Umbilical cord (tissue), 2 donors: ENCODE measurements at places on chromosomes 2 and 18.

GRCh38 chr18:45910405-45911023 is 56.6 kb downstream of the EPG5 start:
- peak; percentile 19 for DNase-seq

DNA sequence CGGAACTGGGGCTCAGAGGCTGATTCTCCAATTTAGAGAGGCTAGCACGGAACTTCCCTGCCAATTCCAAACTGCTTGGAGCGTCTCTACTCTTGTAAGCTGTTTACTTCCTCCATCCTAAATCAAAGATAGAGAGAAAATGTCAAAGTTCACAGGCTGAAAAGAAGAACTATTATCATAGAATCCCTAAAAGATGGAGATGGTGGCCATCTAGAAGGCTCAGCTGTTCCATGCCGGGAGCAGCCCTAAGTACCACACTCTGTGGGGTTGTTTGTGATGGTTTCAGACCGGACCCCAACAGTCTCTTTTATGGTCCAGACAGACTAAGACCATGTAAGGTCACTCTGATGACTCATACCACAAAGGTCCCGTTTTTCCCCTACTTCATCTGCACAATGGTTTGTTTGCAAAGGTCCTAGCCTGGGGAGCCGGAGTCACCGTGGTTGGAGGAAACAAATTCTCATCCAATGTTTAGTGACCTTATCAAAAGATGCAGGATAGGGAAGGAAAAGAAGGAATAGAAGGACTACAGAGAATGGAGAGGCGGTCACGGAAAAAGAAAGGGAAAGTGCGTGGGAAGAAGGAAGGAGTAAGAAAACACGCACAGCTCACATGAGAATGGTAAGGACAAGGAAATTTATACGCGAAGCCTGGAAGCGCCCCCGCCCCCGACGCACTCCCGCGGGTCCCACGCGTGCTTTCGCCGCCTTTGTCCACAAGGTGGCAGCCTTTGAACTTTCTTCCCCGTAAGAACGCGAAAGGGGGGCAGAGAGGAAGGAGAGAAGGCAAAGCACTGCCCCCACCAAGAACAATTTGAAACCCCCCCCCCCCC is 453 bp upstream of the ANTXR1 start:
- peak; percentile 89 for DNase-seq

DNA sequence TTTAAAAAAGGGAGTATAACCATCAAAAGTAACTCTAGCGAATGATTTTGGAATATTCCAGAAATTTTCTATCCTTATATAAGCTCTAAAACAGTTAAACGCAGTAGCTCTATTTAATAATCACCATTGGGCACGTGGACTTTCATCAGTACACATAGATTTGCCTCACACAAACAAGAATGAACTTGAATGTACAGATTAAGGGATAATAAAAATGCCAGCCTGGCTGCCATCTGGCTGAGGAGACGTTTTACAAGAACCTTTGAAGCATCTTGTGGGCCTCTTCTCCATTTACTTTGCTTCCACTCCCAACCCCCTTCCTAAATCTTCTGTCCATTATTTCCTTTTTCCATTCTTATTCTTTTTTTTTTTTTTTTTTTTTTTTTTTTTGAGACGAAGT is 47.2 kb downstream of the AGAP1 start:
- DNase-seq, result no peak

DNA sequence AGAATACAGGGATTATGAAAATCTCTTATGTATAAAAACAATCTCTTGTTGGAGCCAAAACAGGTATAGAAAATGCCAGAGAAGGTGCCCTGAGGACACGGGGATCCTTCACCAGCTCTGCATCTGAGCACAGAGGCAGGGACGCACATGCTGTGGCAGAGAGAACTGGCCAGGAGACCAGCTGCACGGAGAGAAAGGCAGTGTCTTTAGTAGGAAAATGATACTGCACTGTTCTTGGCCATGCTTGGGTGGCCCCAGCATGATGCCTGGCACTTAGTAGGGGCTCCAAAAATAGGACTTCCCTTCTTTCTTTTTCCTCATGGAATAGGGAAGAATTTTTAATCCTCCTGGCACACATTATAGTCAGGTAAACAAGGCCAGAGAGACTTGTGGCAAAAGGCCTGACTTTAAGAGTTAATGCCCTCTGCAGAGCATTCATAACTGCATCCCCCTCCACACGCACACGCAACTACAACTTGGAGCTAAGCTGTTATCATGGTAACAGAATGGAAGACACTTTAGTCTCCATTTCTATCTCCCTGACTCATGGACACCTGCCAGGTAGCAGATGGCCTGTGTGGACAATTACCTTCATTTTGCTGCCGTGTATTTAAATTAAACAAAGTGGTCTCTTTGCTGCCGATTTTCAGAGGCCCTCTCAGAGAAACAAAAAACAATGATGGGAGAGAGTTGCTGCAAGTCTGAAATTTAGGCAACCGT is 59.7 kb upstream of the DNMT3A start:
- DNase-seq, result no peak

DNA sequence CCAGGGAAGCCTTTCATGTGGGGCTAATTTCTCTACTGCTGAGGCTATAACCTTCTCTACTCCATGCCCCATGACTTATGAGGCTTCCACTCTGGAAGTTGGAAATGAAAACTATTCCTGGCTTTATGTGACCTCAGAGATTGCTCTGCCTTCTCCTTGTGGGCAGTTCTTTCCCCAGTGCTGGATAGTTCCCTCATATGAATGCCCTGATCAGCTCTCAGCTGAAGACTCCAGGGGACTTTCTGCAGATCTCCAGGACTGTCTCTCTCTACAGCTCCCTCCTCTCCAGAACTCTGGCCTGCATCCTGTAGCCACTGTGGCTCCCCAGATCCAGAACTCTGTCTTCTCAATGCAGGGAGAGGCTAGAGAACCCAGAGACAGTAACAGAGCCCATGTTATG is 235.1 kb downstream of the SEPTIN10 start:
- DNase-seq, result peak; percentile 11
